ENCODE measurements at places on chromosomes 1 and 21.

GRCh38 chr1:183200451-183200850, 14.4 kb downstream of the LAMC2 start:
- DNase-seq, result no peak

DNA sequence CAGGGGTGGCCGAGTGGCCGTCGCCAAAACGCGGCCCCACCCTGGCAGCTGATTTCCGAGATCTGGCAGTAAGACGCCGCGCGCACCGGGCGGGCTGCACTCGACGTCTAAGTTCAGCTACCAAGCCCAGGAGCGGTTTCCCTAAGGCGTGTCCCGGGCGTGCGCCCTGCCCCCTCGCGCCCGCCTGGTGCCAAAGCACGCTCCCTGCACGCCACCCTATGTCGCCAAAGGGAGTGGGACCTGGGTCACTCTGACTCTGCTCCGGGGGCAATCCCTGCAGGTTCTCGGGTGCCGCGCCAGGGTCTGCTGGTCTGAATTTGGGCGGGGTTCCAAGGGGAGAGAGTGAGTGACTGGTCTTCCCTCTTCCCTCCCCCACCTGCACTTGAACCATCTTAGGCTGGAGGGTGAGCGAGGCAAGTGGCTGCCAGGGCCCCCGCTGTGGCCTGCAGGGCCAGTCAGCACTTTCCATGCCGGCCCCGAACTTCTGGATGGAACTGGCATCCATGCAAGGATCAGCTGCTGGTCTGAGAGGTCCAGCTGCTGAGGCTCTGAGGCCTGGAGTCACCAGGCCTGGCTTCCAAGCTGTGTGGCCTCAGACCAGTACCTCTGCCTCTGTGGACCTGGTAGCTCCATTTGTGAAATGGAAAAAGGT, at the start of gene LRRC38:
Gene LRRC38, minus strand, starts transcription at position 109 of the 652 bp plus-strand sequence. CDS start 410 bp downstream, outside the sequence.
- DNase-seq, result no peak

GRCh38 chr1:234655328-234656069, 45.5 kb upstream of the IRF2BP2 start:
- DNase-seq, result no peak

GRCh38 chr1:181033799-181034451, at the start of gene MR1:
Gene MR1, plus strand, starts transcription at chr1:181033983. Its CDS starts 25 bp downstream, at chr1:181034008.
- DNase-seq, result peak; percentile 78
